ENCODE measurements at places on chromosomes 1 and 21.

GRCh38 chr1:66426239-66426853, 107.6 kb upstream of the SGIP1 start:
- no peak for DNase-seq

GRCh38 chr1:36386265-36387140, 779 bp upstream of the STK40 start:
- DNase-seq = peak; percentile 100

DNA sequence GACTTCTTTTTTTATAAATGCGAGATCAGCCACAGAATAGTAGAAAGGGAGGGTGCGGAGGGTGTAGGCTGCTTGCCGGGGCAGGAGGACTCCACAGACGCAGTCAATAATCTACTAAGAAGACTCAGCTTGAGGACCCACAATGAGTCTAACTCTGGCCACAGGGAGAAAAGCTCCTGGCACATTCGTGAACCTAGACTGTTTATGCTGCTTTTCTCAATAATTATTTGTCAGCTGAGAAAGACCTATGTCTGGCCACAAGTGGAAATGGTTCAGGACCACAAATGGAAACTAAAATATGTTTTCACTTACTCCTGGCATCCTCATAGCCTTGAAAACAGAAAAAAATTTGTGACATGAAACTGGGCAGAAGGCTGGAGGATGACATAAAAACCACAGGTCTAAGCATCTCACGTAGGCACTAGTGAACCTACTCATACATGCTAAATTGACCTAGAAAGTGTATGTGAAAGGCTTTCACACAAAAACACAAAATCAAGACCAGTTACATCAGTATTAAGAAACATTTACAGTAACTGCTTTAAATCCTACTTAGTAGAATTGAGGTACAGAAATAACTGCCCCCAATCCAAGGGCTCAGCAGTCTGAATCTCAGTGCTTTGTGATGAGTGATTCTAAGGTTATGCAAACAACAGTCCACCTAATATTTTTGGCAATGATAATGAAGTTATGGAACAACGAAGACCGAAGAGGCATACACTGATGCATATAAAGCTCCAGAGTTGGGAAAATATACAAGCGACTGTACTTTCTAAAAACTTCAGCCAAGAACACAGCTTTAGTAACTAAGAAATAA, 159.5 kb downstream of the SLC45A1 start:
- DNase-seq = peak; percentile 24

GRCh38 chr1:21831454-21831970, 19.4 kb downstream of the LDLRAD2 start:
- no peak for DNase-seq

- no peak for DNase-seq
Observed at GRCh38 chr1:169964206-169964605, 70.5 kb upstream of the SCYL3 start.

DNA sequence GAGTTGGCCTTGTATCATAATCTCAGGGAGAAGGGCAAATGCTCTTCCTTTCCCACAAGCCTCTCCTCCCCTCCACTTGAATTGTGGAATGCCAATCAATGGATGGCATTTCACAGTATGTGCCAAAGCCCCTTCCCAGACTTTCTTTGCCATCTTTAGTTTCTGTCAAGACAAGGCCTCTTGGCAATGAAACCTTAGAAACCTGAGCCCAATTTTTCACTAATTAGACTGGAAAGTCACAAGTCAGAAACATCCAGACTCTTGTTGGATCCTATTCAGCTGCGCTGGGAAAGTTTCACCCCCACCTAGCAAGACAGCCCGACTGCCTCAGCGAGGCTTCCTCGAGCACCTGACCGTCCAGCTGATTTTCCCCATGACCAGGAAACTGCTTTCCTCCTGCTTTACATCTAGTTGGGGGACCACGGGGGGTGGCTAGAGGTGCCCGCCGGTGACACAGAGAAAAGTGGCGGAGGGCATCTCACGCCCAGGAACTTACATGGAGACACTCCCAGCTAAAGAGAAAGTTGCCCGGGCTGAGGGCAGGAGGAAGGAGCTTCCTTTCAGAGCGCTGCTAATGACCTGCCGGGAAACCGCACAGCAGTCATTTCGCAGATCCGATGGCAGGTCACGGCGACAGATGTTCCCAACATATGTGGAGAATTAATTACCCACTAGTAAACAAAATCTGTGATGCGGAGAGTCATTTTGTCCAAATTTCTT, 302.6 kb upstream of the RRP15 start:
- DNase-seq = no peak

- DNase-seq = no peak
Observed at GRCh38 chr1:76144247-76144646, 69.7 kb downstream of the ST6GALNAC3 start.

GRCh38 chr1:200372095-200372884, 37.5 kb downstream of the ZNF281 start:
- peak; percentile 86 for DNase-seq

GRCh38 chr1:43611950-43612349, 38.0 kb upstream of the KDM4A start:
- DNase-seq = no peak

DNA sequence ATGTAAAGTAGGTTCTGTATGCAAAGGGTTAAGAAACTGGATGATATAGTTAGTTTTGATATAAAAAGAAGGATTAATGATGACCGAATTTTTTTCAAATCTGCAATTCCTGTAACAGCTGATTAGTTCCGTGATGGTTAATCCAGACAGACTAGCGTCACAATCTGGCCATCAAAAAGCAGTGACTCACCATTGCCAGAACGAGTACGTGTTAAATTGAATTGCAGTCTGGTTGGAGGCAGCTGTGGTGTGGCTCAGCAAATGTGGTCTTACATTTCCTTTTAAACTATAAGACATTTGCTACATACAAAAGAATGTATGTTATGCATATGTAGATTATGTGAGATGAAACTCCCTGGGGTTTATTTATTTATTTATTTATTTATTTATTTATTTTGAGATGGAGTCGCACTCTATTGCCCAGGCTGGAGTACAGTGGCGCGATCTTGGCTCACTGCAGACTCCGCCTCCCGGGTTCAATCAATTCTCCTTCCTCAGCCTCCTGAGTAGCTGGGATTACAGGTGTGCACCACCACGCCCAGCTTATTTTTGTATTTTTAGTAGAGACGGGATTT, 139.8 kb downstream of the RYR2 start:
- DNase-seq = no peak

GRCh38 chr1:5659606-5660005, 332.6 kb downstream of the NPHP4 start:
- no peak for DNase-seq

DNA sequence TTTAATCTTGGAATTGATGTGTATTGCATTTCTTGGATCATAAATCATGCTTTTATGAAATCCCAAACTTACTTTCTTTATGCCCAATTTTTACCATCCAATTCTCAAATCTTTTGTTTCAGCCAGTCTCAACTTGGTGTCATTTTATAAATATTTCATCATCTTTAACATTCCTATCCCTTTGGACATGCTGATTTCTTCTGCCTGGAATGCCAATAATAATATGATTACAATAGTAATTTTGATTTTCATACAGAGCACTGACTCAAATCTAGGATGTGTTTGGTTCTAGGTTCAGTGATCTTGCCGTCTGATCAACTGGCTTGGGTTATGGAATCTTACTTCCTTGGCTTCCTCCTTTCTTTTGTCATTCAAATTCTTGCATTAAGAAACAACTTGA, 12.8 kb downstream of the RRP15 start:
- peak; percentile 50 for DNase-seq
